ENCODE measurements at places on chromosomes 11 and 22.

- no peak for DNase-seq
Measured at GRCh38 chr22:10778296-10778814, 4749.6 kb upstream of the OR11H1 start.

- no peak for DNase-seq
Measured at GRCh38 chr11:82004537-82005213, 729.0 kb downstream of the FAM181B start.

GRCh38 chr11:119680541-119681360 is 48.2 kb downstream of the NECTIN1 start:
- DNase-seq: no peak

DNA sequence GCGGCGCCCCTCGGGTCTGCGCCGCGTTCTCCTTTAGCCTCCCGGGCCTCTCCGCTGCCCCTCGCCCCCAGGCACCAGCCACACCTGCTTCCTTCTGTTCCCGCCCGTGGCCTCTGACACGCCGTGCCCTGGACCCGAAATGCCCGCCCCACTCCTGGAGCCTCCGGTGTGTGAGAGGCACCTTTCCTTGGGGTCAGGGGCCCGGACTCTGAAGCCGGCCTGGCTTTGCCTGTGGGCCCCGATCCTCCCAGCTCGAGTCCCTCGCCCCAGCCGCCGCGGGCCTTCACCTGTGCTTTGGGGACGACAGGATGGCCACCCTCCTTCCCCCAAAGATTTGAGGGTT is 661 bp upstream of the CDPF1 start:
- no peak for DNase-seq

- no peak for DNase-seq
Measured at GRCh38 chr11:62393061-62393611, 25.7 kb upstream of the SCGB1A1 start.

- no peak for DNase-seq
Measured at GRCh38 chr11:99987821-99988470, 699.1 kb upstream of the ARHGAP42 start.

GRCh38 chr22:23180893-23181720 is 798 bp downstream of the BCR start:
- no peak for DNase-seq

DNA sequence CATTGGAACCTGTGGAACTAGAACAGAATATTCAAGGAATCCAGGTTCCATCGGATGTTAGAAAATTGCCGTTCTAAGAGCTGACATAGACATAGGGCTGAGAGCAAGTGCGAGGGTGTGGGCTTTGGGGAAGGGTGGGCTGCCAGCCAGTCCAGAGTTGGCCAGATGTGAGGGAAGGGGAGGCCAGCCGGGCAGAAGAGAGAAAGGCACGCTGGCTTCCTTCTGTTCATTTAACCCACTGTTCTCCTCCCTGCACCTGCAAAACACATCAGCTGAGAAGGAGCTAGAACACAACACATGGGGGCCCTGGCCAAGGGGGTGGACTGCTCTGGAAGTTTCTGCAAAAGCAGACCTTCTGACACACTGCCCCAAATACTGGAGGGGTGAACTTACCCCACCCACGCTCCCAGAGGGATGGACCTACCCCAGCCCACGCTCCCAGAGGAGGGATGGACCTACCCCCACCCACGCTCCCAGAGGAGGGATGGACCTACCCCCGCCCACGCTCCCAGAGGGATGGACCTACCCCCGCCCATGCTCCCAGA is 98.0 kb downstream of the SHANK2 start:
- DNase-seq: no peak

DNA sequence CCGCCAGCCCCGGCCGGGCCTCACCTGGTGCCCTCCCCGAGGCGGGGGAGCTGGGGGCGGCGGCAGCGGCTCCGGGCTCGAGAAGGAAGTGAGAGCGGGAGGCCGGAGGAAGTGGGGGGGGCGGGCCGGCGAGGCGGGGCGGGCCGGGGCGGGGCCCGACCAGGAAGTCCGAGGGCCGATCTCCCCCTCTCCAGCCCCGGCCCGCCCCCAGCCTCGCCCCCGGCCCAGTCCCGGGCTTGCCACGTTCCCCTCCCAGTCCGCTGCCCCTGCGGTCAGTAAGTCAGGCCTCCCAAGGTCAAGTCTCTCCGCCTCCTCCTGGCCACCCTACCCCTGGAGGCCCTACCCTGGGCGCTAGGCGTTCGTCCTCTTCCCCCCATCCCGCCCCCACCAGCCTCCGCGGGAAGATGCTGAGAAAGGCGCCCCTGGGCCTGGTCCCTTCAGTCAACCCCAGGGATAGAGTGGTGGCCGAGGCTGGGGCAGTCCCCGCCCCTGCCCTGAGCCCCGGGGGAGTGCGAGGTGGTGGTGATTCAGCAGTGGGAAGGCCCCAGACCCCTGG is at the start of gene RHOG:
RHOG (minus strand) TSS at position 90 of the 556 bp plus-strand sequence. CDS start 12,821 bp downstream, outside the sequence.
- no peak for DNase-seq

GRCh38 chr11:26522912-26523610 is 49.0 kb downstream of the MUC15 start:
- peak; percentile 10 for DNase-seq

DNA sequence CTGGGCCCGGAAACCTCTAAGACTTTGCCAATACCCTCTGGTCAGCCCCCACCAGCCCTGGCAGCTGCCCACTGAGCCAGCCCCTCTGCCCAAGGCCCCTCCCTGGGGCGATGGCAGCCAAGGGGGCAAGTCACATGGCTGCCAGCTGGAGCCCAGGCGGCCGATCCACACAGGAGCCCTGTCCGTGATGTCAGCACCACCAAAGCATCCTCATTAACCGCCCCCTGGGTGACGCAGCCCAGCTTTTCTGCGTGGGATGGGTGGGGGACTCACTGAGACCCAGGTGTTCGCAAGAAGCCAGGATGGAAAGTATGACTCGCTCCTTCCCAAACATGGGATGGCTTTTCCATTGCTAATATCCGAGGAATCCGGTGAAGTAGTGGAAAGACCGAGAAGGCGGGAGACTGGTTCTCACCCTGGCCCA is 46.6 kb upstream of the WNT7B start:
- peak; percentile 81 for DNase-seq

DNA sequence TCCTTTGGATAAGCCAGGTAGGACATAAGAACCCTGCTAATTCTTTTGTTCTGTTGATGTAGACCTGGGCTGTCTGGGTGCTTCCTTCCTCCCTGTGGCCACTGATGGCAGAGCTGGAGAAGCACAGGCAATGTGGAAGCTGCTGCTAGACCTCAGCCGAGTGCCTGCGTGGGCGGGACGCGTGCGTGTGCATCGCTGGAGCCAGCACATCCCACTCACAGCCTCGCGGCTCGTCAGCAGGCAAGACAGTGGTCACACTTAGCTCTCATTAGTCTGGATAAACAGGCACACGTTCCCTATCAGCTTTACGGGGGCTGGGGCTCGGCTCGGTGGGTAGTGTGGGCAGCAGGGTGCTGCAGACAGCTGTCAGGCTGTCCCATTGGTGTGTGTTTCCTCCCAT is 155.7 kb downstream of the GRIK4 start:
- no peak for DNase-seq

GRCh38 chr11:25483915-25484635 is 847.9 kb upstream of the ANO3 start:
- DNase-seq: no peak

DNA sequence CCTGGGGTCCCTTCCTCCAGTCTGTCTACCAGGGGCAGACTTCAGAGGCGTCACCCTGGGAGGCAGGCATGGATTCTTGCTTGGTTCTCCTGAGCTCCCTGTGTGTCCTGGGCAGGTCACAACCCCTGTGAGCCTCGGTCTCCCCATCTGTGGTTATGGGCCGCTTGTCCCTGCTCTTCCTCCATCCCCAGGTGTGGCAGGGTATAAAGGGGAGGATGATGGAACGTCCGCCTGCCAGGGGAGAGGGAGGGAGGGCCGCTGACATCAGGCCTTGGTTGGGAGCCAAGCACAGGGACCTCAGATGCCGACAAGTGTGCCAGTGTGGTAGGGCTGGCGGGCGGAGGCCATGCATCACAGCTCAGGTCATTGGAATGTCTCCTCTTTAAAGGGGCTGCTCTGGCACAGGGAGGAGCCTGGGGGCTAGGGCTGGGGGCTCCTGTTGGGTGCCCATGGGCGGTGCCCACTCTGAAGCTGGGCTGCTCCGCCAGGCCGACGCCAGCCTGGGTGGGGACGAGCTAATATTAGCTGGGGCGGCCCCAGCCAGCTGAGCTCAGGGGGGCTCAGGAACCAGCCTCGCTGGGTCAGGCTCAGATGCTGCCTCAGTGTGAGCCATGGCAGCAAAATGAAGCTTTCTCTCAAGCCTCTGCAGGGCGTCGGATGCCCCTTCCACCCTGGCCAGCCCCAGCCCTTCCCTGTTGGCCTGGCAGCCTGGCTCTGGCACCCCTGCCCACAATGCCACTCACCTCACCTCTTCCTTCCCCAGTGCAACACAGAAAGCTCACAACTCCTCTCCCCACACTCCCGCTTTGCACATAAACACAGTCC is 12.8 kb downstream of the KCNC1 start:
- DNase-seq: no peak

GRCh38 chr11:64745189-64745520 is 1.2 kb upstream of the RASGRP2 start:
- DNase-seq: no peak

- no peak for DNase-seq
Measured at GRCh38 chr11:94537031-94537600, 6.6 kb upstream of the FUT4 start.

- no peak for DNase-seq
Measured at GRCh38 chr11:33258631-33259205, 1.5 kb downstream of the HIPK3 start.

- no peak for DNase-seq
Measured at GRCh38 chr11:86482692-86483091, 108.0 kb downstream of the CCDC81 start.

GRCh38 chr11:85021058-85021457 is 606.1 kb downstream of the DLG2 start:
- no peak for DNase-seq

DNA sequence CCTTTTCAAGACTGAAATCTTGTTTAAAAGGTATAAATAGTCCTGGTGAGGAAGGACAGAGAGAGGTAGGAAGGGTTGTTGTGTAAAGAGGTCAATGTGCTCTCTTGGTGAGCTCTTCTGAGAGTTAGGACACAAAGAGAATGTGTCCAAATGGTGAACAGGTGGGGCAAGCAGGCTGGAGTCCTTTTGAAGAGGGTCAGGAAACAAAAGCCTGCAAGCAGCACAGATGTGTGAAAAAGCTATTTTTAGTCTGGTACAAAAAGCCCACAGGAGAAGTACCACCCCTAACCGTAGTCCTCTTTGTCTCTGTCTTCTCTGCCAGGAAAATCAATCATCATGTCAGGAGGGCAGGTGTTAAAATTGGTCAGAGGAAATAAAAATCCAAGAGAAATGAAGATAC is 54.4 kb upstream of the SYN3 start:
- no peak for DNase-seq

GRCh38 chr11:47161134-47161854 is 15.4 kb downstream of the ARFGAP2 start:
- DNase-seq: no peak

DNA sequence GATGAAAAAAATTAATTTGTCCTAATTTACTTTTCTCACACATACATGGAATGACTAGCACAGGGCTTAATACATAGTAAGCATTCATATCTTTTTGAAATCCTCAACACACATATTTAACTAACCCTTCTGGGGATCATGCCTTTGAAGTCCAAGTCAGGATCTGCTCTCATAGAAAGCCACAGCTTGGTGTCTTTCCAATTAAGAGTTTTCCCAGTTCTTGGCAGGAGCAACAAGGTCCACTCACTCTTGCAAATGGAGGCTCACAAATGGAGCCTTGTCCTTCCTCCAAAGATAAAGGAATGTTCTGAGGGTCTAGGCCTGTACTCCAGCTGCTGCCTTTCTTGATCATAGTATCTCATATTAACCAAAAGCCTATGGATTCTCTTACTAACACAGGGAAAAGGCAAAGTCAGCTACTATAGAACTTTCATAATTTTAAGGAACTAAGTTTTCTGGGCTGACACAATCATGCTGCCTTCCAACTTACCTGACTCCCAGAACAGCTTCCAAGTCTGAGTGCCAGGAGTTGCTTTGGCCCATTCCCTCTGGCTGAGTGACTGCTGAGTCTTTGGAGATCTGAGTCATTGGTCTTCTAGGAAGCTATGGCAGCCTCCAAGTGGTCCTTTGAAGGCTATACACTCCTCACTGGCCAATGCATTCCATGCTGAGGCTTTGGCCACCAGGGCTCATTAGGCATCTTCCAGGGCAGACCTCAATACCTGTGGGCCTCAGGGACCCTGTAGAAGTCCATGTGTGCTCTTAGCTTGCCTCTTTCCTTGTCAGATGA is 25.8 kb upstream of the NUCB2 start:
- no peak for DNase-seq

GRCh38 chr11:74627381-74627780 is 35.0 kb downstream of the POLD3 start:
- DNase-seq: no peak

GRCh38 chr11:3166268-3167142 is 1.4 kb upstream of the OSBPL5 start:
- DNase-seq: no peak

DNA sequence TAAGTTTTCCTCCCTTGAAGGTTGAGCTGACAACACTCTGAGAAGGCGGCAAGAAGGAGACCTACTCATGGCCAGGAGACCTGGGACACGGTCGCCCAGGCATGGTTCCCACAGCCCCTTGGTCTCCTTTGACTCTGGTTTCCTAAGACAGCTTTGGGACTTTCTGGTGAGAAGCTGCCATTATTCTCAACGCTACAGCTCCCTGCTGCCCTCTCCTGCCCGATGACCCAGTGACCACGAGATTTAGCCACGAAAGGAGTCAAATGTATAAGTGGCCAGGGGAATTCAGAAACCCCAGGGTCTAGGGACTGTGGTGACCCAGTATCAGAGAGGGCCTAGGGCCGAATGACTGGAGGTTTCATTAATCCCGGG is 699 bp upstream of the SDF2L1 start:
- DNase-seq: no peak

GRCh38 chr11:61454520-61454919 is 24.6 kb downstream of the SDHAF2 start:
- DNase-seq: no peak

DNA sequence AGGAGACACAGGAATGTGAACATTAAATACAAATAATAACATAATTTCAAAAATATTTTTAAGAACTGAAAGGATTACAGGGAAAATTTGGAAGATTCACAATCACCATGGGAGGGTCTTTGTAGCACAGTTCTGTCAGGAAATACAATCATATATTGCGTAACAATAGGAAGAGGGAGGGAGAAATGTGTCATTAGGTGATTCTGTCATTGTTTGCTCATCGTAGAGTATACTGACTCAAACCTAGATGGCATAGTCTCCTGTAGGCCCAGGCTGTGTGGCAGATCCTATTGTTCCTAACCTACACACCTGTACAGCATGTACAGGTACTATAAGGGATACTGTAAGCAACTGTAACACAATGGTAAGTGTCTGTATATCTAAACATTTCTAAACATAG is 330.4 kb downstream of the BRD1 start:
- DNase-seq: no peak

- no peak for DNase-seq
Measured at GRCh38 chr22:47807506-47807905, 1045.1 kb downstream of the TBC1D22A start.

GRCh38 chr22:38169116-38169515 is 12.5 kb downstream of the PLA2G6 start:
- DNase-seq: no peak

DNA sequence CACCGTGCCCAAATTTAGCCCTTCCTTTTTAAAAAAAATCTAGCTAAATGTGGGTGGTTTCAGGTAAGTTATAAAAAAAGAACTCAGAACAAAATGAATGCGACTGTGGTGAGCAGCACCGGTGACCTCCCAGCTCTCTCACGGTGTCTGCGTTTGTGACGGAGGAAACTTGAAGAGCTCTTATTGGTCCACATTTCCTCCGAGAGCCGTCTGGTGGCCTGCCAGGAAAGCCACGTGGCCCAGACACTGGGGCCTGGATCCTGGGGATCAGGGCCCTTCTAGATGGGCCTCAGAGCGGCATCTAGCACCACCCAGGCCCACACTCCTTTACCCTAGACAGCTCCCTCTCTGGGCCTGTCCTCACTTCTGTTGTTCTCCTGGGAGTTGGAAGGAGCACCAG is 39.5 kb downstream of the B3GAT1 start:
- no peak for DNase-seq

Data from HFF-Myc (cell line).